ENCODE measurements at places on chromosomes 16 and 17. TPM values are rescaled to one million over a fixed set of nuclear protein-coding genes. Genes with fewer than 3 reads are reported as not detected.

GUCY2D gene
- total RNA-seq: 0.14 TPM

OR1A1 gene
- total RNA-seq: not detected

C16orf89 gene
- total RNA-seq: not detected

RPRML gene
- total RNA-seq: 0.28 TPM

AIPL1 gene
- total RNA-seq: not detected

OR1F1 gene
- total RNA-seq: 0.78 TPM

PDILT gene
- total RNA-seq: not detected

RAI1 gene
- total RNA-seq: 26.7 TPM

CCL11 gene
- not detected for total RNA-seq
